ENCODE measurements at places on chromosomes 5 and 9.

GRCh38 chr5:146076455-146076854 lies 28.9 kb downstream of the PLAC8L1 start:
- no peak for DNase-seq

GRCh38 chr5:77824981-77825380 lies 48.8 kb upstream of the TBCA start:
- DNase-seq: no peak

DNA sequence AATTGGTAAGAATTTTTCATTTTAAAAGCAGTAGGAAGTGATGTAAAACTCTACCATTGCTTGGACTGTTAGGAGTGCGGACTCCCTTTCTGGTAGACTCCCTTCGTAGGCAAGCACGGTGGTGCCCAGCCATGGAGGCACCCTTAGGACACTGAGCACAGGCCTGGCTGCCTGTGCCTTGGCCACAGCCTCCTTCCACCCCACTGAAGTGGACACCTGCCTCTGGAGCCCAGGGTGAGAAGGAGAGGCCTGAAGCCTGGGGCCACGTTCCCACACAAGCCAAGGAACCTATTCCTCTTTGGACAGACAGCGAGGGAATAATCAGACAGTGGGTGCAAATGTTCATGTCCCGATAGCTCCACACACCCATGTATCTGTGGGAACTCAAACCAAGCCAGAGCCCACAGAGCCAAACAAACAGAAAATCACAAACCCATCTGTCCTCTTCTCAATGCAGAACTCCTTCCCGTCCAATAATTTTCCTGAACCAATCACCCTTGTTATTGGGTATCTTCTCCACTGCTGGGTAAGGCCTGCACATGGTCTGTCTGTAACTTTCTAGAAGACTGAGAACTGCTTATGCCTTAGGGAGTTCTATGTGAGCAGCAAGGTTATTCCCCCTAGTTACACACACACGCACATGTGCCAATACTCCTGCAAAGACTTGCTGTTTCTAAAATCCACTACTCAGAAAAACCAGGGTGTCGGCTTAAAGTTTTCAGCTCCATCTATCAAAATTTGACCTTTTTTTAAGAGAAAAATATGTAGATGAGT lies 45.2 kb downstream of the UBE2QL1 start:
- DNase-seq: no peak

DNA sequence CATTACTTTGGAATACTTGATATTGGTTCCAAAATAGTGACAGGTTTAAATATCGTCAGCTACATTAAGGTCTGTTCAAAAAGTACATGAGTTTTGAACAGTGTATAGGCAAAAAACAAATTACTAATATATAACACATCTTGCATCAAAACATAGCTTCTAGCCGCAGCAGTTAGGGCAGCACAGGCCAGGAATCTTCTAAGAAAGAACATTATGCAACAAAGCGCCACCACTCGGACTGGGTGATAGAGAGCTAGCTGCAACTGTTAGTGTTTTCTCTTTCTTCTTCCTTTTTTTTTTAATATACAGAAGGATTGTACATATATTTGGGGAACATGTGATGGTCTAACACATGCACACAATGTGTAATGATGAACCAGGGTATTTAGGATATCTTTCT lies 504.5 kb downstream of the NR2F1-AS1 start:
- DNase-seq: no peak

- no peak for DNase-seq
Observed at GRCh38 chr9:4011054-4011453, 288.8 kb downstream of the GLIS3 start.

DNA sequence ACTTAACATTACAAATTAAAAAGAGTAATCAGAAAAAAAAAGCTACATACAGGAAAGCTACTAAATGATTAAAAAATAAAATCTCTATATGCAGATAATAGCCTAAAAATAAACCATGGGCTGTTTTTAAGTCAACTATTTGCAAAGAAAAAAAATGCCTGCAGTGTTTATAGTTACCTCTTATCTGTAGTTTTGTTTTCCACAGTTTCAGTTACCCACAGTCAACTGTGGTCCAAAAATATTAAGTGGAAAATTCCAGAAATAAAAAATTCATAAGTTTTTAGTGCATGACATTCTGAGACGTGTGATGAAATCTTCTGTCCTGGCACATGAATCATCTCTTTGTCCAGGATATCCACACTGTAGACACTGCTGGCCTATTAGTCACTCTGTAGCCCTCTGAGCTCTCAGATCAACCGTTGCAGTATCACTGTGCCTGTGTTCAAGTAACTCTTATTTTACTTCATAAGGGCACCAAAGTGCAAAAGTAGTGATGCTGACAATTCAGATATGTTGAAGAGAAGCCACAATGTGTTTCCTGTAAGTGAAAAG lies 59.2 kb downstream of the PRELID2 start:
- DNase-seq: no peak

- DNase-seq: no peak
Observed at GRCh38 chr9:111928359-111928720, 31.7 kb downstream of the UGCG start.

- no peak for DNase-seq
Observed at GRCh38 chr5:7749626-7750025, 101.3 kb downstream of the CFAP90 start.

- no peak for DNase-seq
Observed at GRCh38 chr5:77192441-77193050, 17.9 kb upstream of the PDE8B start.

DNA sequence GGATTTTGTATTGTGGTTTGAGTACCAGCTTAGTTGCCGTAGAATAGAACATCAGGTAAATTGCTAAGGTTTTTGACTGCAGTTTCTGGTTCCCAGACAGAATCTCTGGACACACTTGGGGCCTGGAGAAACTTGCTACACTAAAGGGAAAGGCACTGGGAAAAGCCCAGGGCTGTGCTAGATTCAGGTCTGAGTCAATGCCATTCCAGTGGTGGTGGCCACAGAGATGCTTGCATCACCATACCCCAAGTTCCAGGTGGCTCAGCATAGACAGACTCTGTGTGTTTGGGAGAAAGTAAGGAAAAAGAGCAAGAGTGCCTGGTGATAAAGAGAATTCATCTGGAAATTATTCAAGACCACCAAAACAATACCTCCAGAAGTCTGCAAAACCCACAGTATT lies 120.6 kb downstream of the HMHB1 start:
- DNase-seq: no peak

- no peak for DNase-seq
Observed at GRCh38 chr5:150789450-150789849, 10.9 kb downstream of the SMIM3 start.

DNA sequence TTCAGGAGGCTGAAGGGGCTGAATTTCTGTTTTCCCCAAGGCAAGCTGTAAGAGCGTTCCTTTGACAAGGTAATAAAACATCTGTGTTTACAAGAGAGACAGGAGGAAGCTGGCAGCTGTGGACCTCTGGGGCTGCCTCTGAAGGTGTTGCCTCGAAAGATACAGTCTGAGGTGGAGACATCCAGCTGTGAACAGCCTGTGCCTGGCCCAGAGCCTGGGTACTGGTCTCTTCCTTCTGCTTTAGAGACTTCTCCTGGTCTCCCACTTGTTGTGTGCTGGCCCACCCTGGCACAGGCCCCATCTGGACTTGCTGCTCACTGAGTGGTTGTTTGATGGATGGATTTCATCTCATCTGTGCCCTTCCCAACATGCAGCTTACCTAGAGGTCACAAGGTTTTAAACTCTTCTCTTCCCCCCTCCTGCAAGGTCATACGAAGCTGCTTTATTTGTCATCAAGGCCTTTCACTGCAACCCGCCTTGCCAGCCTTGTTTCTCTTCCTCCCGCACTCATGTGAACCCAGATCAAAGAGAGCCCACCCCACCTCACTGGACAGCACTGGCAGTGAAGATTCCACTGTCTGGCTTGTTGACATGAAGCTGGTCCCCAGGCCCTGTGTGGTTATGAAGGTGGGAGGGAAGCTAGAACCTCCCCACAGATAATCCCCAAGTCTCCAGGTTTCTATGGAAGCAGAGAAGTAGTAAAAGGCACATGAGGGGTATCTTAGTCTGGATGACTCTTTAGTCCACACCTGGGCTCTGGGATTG lies 35.0 kb upstream of the ALDH1B1 start:
- DNase-seq: no peak

DNA sequence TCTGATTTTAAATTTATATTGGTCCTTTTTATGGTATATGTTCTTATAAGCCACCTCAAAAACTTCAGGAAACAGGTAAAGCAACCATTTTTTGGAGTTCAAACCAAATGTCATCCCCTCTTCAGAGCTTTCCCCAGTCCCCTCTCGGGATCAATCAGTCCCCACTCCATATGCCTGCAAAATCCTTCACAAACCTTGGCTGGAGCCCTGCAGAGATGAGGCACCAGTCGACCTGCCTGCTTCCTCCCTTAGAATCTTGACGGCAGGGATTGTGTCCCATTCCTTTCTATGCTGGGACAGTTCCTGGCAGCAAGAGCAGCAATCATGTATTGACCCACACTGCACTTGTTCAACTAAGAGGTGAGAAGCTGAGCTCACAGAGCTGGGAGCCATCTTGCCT lies 22.6 kb downstream of the B4GALT1 start:
- DNase-seq: no peak

DNA sequence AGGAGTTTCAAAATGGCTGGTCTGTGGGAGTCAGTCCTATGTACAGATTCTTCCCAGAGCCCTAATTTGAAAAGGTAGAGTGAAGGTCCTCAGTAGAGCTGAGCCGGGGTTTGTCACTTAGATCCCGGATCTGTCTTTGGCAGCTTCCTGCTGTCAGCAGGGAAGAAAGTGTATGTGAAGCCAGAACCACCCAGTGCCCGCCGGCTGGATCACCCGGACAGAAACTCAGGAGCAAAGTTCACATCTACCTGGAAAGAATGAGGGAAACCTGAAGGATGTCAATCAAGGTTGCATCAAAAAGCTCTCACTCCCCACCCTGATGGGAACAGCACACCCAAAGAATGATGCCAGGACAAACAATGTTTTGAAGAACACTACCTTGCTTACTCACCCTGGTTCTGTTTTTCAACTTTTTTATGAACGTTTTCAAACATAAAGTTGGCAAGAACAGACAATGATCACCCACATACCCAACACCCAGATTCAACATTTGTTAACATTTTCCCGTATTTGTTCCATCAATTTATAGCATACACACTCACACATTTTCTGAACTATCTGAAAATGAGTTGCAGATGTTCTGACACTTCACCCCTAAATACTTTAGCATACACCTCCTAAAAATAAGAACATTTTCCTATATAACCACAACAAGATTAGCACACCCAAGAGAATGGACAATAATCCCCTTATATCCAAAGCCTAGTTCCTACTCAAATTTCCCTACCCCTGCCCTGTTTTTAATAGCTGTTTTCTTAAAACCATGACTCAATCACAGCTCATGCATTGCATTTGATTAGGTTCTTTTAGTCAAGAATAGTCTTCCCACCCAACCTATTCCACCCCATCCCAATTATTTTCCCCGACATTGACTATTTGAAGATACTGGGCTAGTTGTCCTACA lies 133.9 kb downstream of the LHFPL2 start:
- DNase-seq: no peak
